Left ventricle myocardium superior (tissue), 1 donor: ENCODE measurements at places on chromosomes 5 and 9.

GRCh38 chr5:77133061-77133758, 46.1 kb upstream of the ZBED3 start:
- DNase-seq: peak; percentile 49

GRCh38 chr5:154721481-154722058, 33.6 kb upstream of the LARP1 start:
- no peak for DNase-seq

- peak; percentile 29 for DNase-seq
Observed at GRCh38 chr9:80885894-80886293, 803.5 kb downstream of the TLE1 start.

DNA sequence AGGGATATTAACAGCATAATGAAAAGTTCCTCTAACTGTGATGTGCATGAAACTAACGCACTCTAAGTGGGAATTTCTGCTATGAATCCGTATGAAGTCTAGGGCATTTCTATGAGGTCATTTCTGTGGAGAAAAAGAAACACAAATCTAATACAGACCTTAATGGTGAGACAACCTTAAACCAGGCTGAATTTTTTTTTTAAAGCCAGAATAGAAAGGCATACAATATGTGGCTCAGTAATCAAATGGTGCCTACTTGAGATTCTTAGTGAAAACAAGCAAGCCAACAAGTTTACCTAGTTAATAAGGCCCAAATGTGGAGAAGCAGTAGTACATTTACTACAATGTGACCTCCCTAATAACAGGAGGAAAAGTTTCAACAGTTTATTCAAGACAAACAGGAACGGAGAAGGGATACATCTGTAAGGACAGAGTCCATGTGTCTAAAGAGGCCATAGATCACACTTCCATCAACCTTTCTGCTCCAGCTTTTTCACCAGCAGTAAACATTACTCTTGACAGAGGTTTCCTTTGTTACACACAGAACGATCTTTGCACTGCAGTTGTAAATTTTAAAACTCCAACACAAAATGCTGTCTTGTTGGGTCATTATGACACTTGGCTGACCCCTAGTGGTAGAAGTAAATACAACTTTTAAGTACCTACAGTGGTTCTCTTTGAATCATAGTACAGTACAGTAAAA, 26.2 kb downstream of the CARNMT1 start:
- DNase-seq: no peak
